ENCODE measurements at places on chromosomes 5 and 9.

- H3K27me3 ChIP-seq, result no peaks in the 10 kb centered on the region
- peaks cover 2% of the 10 kb centered on the region for H3K4me1 ChIP-seq
- peaks cover 87% of the 10 kb centered on the region for H3K36me3 ChIP-seq
- no peak overlapping the region for H3K4me3 ChIP-seq
- H3K27ac ChIP-seq, result peak overlapping the region; percentile 66
Observed at GRCh38 chr9:86288499-86289198, 6.3 kb upstream of the ISCA1 start.

DNA sequence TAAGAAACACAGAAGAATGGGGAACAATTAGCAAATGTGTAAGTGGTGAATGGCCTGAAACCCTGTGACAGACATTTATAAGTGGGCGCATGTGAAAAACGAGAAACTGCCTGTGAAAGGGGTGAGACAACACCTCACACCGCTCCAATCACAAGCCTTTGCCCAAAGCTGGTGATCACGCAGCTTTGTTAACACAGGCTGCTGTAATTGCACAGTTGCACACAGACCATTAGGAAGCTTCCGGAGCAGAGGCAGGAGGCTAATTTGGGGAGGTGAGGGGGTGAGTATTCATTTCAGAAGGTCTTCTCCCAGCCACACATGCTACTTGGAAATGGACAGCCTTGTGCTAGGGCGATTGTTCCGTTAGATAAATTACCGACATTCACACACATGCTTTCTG lies 294.0 kb downstream of the MED10 start:
- H3K36me3 ChIP-seq, result peaks cover 9% of the 10 kb centered on the region
- H3K4me1 ChIP-seq, result peaks cover 30% of the 10 kb centered on the region
- no peak overlapping the region for H3K27ac ChIP-seq
- H3K27me3 ChIP-seq, result peaks cover 9% of the 10 kb centered on the region

DNA sequence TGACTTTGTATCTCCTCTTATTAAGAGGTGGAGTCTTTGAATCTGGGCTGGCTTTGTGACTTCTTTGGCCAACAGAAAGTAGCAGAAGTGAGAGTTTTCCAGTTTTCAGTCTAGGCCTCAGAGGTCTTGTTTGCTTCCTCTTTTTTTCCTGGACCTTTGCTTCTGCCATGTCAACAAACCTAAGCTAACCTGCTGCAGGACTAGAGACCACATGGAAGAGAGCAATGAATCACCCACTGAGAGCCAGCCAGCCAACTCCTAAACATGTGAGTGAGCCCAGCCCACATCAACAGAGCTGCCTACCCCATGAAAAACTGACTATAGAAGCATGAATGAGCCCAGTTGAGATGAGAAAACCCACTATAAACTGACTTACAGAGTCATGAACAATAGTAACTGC lies 29.9 kb downstream of the MRPL22 start:
- no peak overlapping the region for H3K4me3 ChIP-seq
- no peaks in the 10 kb centered on the region for H3K27me3 ChIP-seq
- H3K27ac ChIP-seq, result no peak overlapping the region
- no peak for DNase-seq

DNA sequence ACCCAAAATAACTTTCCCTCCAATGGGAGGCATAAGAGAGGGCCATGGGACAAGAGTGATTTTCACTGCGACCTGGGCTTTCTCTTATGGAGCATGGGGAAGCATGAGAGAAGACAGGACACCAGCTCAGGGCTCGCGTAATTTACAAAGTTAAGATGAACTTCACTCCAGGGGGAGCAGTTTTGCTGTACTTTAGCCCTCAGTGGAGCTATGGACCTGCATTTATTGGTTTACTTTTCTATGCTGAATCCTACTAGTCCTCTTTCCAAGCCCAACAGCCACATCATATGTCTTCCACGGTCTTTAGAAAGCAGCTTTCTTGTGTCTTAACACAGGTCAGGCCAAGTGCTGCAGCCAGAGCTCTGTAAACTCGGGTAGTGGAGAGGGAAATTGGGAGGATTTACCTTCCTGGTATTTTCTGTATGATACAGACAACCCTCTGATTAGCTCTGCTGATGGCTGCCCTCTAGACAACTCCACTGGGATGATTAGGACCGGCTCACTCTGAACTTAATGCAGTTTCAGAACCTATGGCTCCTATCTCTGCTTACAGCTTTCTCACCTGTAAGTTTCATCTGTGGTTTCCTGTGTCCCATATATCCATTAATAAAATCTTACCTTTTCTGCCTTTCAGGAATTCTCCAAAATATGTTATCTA lies 581.0 kb upstream of the RORB start:
- H3K27me3 ChIP-seq, result peaks cover 11% of the 10 kb centered on the region
- peak; percentile 14 for DNase-seq
- no peak overlapping the region for H3K4me3 ChIP-seq
- H3K36me3 ChIP-seq, result no peaks in the 10 kb centered on the region

DNA sequence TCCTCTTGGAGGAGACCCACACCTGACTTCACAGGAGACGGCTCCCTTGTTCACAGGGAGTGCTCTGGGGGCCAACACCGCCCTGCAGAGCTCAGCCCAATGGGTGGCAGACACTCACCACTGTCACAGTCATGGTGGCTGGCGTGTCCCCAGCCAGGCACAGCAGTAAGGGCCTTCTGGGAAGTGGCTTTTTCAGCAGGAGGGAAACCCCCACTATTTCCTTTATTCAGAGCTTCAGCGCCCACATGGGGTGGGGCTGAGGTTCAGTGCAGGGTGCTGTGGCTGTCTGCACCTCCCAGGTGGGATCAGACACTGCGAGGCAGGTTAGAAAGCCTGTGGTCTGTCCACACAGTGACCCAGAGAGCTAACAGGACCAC lies 3.6 kb upstream of the SNAPC4 start:
- H3K4me3 ChIP-seq, result no peak overlapping the region
- H3K27me3 ChIP-seq, result no peaks in the 10 kb centered on the region
- DNase-seq, result no peak
- peaks cover 58% of the 10 kb centered on the region for H3K36me3 ChIP-seq
- no peak overlapping the region for H3K27ac ChIP-seq
- peaks cover 1% of the 10 kb centered on the region for H3K4me1 ChIP-seq

Measured in MCF 10A (cell line).